ENCODE measurements at places on chromosomes 11 and 22. TPM values are rescaled to one million over a fixed set of nuclear protein-coding genes. Genes with fewer than 3 reads are reported as not detected.
A peak's percentile ranks its signal among the peaks of the same experiment; 100 is the strongest.

DNA sequence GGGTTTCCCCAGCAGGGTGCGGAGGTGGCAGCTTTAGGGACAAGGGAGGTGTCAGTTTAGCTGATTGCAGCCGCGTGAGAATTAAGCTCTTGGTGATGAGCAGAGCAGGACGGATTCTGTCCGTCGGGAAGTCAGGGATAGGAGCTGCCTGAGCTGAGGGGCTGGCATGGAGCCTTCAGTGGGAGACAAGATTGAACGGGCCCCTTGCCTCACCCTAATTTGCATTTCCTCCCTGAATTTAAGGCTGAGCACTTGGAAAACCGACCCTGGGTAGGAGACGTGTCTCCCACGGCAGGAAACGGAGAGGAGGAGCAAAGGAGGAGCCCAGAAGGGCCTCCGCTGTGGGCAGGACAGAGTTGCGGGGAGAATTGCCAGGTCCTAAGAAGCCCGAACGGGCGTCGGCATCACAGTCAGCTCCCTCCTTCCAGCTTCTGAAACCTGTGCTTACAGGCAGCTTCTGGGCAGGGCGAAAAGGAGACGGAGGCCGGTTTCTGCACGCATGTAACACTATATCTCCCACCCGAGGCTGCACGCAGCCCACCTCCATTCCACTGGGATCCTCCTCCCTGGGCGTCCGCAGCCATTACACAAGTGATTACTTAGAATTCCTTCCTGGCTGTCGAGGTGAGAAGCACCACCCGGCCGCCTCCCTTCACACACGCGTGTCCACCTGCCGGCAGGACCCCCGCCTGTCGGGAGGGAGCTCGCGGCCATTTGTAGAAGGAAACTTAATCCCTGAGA lies 345.8 kb downstream of the BRD1 start:
- no peak for DNase-seq
- H3K36me3 ChIP-seq, result peaks cover 9% of the 10 kb centered on the region
- H3K27me3 ChIP-seq, result peaks cover 4% of the 10 kb centered on the region
- H3K4me3 ChIP-seq, result no peak overlapping the region
- H3K4me1 ChIP-seq, result no peaks in the 10 kb centered on the region

The SPON1 gene
- not detected for total RNA-seq

DNA sequence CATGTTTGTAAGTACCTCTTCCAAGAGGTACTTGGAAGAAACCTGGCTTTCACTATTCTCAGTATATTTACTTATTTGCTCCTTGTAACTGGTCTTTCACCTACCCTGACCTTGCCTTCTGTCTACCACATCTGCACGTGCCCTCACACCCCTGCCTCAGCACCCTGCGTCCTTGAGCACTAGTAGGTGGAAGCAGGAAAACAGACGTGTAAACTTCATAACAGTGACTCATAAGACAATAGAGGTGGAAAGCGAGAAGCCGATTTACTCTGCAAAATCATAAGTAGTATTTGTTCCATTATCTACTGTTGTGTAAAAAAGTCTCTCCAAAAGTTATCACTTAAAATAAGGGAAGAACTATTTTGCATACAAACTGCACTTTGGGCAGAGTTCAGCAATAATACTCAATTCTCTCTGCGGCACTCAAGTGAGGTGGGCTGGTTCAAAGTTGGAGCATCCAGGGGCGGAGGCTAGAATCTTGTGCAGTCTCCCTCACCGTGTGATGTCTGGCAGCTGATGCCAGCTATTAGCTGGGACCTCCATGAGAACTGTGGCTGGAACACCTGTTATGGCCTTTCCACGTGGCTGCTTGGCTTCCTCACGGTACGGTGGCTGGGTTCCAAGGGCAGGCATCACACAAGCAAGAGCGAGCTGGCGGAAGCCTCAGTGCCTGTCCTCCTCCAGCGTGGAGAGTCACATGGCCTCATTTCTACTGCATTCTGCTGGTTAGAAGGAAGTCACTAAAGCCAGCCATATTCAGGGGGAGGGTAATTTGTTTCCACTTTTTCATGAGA lies 30.4 kb downstream of the PACS1 start:
- H3K27ac ChIP-seq, result no peak overlapping the region
- peaks cover 9% of the 10 kb centered on the region for H3K36me3 ChIP-seq
- H3K27me3 ChIP-seq, result no peaks in the 10 kb centered on the region
- H3K4me3 ChIP-seq, result no peak overlapping the region

DNA sequence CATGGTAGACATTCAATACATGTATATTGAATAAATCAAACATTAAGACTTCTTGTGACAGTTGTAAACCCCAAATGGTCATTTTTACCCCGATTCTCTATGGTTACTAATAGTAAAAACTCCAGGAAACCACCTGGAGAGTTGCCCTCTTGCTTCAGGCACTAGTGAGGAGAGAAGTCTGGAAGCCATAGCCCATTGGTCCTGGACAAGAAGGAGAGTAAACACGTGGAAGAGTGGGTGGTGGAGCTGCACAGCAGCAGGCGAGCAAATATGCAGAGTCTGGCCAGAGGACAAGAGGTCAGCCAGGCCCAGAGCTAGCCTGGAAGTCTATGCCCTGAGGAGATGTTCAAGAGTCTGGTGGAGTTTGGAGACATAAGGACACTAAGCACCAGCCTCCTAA lies 17.7 kb downstream of the DCHS1 start:
- no peak overlapping the region for H3K27ac ChIP-seq
- no peak overlapping the region for H3K4me3 ChIP-seq
- H3K27me3 ChIP-seq, result no peaks in the 10 kb centered on the region
- DNase-seq, result peak; percentile 91

- peaks cover under 1% of the 10 kb centered on the region for H3K27me3 ChIP-seq
- no peak overlapping the region for H3K4me3 ChIP-seq
- peaks cover 34% of the 10 kb centered on the region for H3K4me1 ChIP-seq
- no peak overlapping the region for H3K27ac ChIP-seq
- H3K36me3 ChIP-seq, result no peaks in the 10 kb centered on the region
These were observed 8.3 kb downstream of the TBC1D22A start for GRCh38 chr22:46770726-46771125.

- peaks cover 21% of the 10 kb centered on the region for H3K4me1 ChIP-seq
- H3K36me3 ChIP-seq, result peaks cover 8% of the 10 kb centered on the region
- no peak overlapping the region for H3K27ac ChIP-seq
- no peak for DNase-seq
These were observed 112.3 kb downstream of the MIAT start for GRCh38 chr22:26769663-26770062.

GRCh38 chr11:116598036-116598435 lies 174.8 kb downstream of the BUD13 start:
- no peak overlapping the region for H3K4me3 ChIP-seq
- H3K4me1 ChIP-seq, result 0 out of 2 replicates have a peak, but pooled peaks cover 6% of the 10 kb centered on the region
- H3K36me3 ChIP-seq, result no peaks in the 10 kb centered on the region
- no peak for DNase-seq
- H3K27ac ChIP-seq, result no peak overlapping the region

DNA sequence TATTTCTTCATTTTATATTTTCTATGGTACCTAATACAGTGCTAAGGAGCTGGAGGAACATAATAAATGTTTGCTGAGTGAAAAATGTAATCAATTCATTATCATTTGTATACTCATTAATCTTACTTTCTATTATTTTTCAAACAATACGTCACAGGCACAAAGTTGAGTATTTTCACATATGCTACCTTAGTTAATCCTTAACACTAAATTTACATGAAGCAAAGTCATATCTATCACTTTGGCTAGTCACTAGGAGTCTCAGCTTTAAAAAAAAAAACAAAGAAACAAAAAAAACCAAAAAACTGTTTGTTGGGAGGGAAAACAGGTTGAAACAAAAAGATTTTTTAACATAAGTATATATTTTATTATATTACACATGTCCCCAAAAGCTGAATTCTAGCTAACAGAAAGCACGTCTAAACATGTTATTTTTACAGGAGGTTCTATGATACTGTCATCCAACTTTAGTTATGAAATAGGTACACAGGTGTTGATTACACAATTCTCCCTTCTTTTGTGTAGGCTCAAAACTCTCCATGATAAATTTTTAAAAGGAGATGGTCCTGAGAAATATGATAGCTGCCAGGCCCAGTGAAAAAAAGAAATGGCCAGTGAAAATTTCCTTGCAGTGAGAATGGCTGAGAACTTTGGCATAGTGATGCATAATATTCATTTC lies 14.3 kb downstream of the HPS5 start:
- H3K27me3 ChIP-seq, result no peaks in the 10 kb centered on the region
- peaks cover 44% of the 10 kb centered on the region for H3K36me3 ChIP-seq
- no peak overlapping the region for H3K27ac ChIP-seq
- H3K4me3 ChIP-seq, result no peak overlapping the region
- no peak for DNase-seq
- peaks cover 28% of the 10 kb centered on the region for H3K4me1 ChIP-seq

The SHISAL1 gene
- not detected for total RNA-seq

- DNase-seq, result no peak
- H3K4me1 ChIP-seq, result no peaks in the 10 kb centered on the region
- H3K36me3 ChIP-seq, result peaks cover 5% of the 10 kb centered on the region
- H3K27me3 ChIP-seq, result peaks cover 3% of the 10 kb centered on the region
These were observed 46.0 kb upstream of the HIPK3 start for GRCh38 chr11:33211153-33211552.

- H3K4me1 ChIP-seq, result peaks cover 13% of the 10 kb centered on the region
- H3K27ac ChIP-seq, result no peak overlapping the region
- DNase-seq, result peak; percentile 44
- peaks cover 31% of the 10 kb centered on the region for H3K36me3 ChIP-seq
These were observed 30.3 kb upstream of the PISD start for GRCh38 chr22:31692186-31692886.

The RHOD gene
- 17.8 TPM for total RNA-seq

The GUCY1A2 gene
- total RNA-seq, result 0.02 TPM

The WEE1 gene
- 36.6 TPM for total RNA-seq

The SHANK2 gene
- total RNA-seq, result 0.82 TPM

DNA sequence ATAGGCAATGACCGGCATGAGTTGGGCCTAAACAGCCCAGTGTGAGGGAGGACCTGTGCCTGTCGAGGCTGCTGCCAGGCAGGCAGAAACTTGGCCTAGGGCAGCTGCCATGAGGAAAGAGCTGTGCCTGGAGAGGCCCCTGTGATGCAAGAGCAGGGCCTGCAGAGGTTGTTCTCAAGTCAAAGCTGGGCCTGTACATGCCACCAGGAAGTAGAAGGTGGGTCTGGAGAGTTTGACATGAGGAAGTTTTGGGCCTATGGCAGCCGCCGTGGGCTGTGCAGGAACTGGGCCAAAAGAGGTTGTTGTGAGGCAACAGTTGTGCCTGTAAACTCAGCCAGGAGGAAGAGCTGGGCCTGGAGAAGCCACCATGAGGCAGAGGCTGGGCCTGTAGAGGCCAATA lies 43.2 kb downstream of the OR4C45 start:
- no peak overlapping the region for H3K27ac ChIP-seq
- peaks cover 31% of the 10 kb centered on the region for H3K36me3 ChIP-seq
- DNase-seq, result no peak
- H3K4me1 ChIP-seq, result no peaks in the 10 kb centered on the region
- peaks cover 10% of the 10 kb centered on the region for H3K27me3 ChIP-seq
- H3K4me3 ChIP-seq, result no peak overlapping the region

The DENND6B gene
- total RNA-seq, result 1.4 TPM

DNA sequence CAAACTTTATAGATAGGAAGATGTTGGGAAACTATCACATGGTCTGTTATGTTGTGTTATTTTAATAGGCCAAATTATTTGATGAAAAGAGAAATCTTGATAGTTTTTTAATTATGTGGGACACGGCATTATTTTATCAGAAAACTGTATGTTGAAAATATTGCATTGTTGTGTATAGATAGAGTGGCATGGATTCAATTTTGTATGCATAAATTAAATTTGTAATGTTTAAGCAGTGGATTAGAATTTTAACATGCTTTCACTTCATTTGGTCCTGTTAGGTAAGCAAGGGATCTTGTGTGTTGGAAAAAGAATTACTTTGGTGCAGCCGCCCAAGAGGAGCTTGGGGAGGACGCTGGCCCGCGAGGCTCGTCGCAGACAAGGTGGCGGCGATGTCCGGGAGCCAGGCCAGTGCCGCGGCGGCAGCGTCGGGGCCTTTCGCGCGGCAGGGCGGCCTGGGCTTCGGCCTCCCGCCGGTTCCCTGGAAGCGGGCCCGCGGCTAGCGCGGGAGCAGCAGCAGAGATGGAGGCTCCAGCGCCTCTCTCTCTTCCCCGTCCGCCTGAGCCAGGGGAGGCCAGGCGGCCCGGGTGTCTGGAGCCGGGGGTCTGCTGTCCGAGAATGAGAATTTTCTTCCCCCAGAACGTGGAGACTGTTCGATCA lies 82.7 kb downstream of the GGT1 start:
- H3K36me3 ChIP-seq, result no peaks in the 10 kb centered on the region
- no peak overlapping the region for H3K4me3 ChIP-seq
- peaks cover 38% of the 10 kb centered on the region for H3K27me3 ChIP-seq
- peaks cover 12% of the 10 kb centered on the region for H3K4me1 ChIP-seq
- H3K27ac ChIP-seq, result no peak overlapping the region

- H3K27me3 ChIP-seq, result no peaks in the 10 kb centered on the region
- no peak for DNase-seq
- H3K27ac ChIP-seq, result peak overlapping the region; percentile 67
- H3K4me1 ChIP-seq, result peaks cover 81% of the 10 kb centered on the region
- no peak overlapping the region for H3K4me3 ChIP-seq
These were observed 6.5 kb downstream of the TENM4 start for GRCh38 chr11:79434283-79434682.

The CALCA gene
- total RNA-seq, result not detected

The FUT4 gene
- total RNA-seq, result 3.2 TPM

- no peak overlapping the region for H3K4me3 ChIP-seq
- no peaks in the 10 kb centered on the region for H3K27me3 ChIP-seq
- no peaks in the 10 kb centered on the region for H3K4me1 ChIP-seq
- DNase-seq, result no peak
- H3K36me3 ChIP-seq, result no peaks in the 10 kb centered on the region
- H3K27ac ChIP-seq, result no peak overlapping the region
These were observed 8.3 kb upstream of the MS4A6E start for GRCh38 chr11:60318726-60319125.

GRCh38 chr11:93740031-93740729 lies 1.1 kb downstream of the TAF1D start:
- H3K4me1 ChIP-seq, result peaks cover 59% of the 10 kb centered on the region
- H3K27ac ChIP-seq, result peak overlapping the region; percentile 99
- peaks cover 13% of the 10 kb centered on the region for H3K27me3 ChIP-seq

The CRYBB2 gene
- total RNA-seq, result not detected

DNA sequence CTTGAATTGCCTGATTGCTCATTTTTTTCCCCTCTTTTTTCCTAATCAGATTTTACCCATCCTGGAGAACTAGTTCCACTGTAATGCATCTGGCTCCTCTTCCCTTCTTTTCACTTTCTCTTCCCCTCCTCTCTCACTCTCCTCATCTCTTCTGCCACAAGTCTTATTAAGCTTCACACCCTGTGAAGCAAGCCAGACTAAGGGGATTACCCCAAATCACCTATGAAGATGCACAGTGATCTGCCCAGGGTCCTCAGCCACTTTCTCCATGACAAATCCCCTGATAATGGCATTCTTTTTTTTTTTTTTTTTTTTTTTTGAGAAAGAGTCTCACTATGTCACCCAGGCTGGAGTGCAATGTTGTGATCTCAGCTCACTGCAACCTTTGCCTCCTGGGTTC lies 11.2 kb downstream of the UBASH3B start:
- DNase-seq, result no peak
- H3K36me3 ChIP-seq, result peaks cover 30% of the 10 kb centered on the region
- no peaks in the 10 kb centered on the region for H3K27me3 ChIP-seq
